ENCODE measurements at places on chromosomes 6 and 20.

DNA sequence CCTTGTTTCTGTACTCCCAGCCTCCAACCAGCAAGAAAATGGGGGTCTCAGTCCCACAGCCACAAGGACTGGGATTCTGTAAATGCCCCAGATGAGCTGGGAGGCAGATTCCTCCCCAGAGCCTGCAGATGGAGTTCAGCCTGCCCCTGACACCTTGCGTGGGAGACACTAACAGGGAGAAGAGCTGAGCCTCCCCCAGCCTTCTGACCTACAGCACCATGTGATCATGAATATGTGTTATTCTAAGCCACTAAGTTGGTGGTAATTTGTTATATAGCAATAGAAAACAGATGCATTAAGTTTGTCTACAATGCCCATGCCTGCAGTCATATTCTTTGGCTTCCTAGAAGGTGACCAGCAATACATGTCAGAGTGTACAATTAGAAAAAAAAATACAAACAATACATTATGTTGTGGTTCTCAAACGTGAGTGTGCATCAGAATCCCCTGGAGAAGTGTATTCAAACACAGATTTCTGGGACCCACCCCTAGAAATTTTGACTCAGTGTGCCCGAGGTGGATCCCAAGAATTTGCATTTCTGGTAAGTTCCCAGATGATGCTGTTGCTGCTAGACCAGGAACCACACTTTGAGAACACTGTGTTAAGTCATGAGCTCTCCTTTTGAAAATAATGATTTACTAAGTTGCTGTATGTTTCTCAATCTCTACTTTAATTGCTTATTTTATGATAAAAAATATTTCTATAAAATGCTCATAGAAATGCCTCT lies 39.9 kb downstream of the SLC22A3 start:
- DNase-seq, result no peak

DNA sequence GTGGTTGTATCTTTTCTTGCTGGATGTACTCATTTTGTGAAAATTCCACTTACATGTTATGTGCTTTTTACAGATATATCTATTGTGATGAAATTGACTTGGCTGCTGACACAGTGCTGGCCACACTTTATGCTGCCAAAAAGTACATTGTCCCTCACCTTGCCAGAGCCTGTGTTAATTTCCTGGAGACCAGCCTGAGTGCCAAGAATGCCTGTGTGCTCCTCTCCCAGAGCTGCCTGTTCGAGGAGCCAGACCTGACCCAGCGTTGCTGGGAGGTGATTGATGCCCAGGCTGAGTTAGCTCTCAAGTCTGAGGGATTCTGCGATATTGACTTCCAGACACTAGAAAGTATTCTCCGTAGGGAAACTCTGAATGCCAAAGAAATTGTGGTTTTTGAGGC lies 4.9 kb downstream of the BTBD3 start:
- no peak for DNase-seq

- DNase-seq, result peak; percentile 58
These were observed 68.3 kb downstream of the ADTRP start for GRCh38 chr6:11710311-11710761.

GRCh38 chr6:15331629-15332251 lies 85.9 kb downstream of the JARID2 start:
- no peak for DNase-seq

- DNase-seq, result no peak
These were observed 433.2 kb upstream of the SPTLC3 start for GRCh38 chr20:12575352-12576095.

DNA sequence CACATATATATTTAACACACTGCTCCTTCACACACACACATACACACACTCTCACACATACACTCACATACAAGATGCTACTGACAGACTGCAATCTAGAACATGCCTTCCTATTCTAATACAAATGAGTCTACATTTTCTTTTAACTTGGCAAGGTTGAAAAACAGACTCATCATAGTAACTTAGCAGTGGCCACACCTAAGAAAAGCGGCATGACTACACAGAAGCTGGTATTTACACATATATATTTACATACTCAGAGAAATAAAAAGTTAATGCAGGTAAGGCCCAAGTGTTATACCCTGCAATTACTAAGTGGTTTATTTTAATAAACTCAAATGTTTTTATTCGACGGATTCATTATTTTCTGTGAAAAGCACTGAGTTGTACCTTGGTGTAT lies 209.3 kb downstream of the FOXC1 start:
- no peak for DNase-seq

DNA sequence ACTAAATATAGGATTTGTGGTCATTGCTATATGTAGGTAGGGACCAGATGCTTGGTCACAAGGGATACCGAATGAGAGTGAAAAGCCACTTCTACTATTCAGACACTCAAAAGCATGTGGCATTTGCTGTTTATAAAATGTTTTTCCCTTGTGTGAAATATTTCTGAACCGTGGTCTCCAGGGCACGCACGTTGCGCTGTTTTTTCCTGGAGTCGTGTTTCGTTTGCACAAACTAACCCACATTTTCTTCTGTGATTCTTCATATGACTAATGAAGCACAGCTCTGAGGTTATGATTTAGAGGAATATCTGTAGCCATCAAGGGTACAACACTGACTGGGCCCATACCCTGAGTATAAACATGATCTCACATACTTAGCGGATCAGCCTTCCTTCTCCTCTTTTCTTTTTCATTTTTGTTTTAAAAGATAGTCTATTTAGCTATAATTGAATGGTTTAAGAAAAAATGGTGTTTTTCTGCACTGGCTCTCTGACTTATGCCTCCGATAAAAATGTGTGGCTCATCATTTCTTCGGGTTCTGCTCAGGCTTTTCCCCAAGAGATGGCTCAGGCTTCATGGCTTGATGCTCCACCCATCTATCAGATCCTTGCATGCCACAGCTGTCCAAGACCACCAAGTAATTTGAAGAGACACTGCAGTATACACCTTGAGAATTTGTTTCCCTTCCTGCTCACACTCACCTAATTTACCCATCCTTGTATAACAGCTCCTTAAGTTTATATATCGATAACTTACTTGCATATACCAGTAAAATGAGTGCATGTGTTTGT lies 59.9 kb upstream of the HBS1L start:
- no peak for DNase-seq

GRCh38 chr6:11094411-11094851 lies 797 bp downstream of the SMIM13 start:
- no peak for DNase-seq
